ENCODE measurements at places on chromosomes 4 and X.

DNA sequence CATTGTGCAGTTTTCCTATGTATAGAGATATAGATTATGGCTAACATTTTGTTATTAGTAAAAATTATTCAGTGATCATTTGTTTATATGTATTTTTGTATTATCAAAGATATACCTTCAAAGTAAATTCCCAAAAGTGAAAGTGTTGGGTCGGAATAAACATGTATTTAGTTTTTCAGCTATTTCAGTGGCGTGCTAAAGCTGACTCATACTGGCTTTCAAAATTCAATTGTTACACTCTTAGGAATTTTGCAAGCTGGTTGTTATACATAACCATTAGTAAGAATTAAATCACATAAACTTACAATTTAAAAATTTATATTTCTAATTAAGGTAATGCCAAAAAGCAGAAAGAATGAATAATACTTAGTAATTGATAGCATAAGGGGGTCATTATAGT lies 288.4 kb upstream of the NRK start:
- no peak for DNase-seq

DNA sequence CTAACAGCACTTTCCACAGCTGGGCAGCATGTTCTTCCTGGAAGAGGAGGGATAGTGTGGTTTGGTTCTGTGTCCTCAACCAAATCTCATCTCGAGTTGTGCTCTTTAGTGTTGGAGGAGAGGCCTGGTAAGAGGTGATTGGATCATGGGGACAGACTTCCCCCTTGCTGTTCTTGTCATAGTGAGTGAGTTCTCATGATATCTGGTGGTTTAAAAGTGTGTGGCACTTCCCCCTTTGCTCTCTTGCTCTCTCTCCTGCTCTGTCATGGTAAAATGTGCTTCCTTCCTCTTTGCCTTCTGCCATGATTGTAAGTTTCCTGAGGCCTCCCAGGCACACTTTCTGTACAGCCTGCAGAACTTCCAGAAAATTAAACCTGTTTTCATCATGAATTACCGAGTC lies 133.7 kb upstream of the NDP start:
- DNase-seq, result no peak

GRCh38 chr4:146029939-146030710 lies 91.5 kb upstream of the ZNF827 start:
- DNase-seq, result no peak

- no peak for DNase-seq
Measured at GRCh38 chr4:169208090-169208455, 62.7 kb downstream of the SH3RF1 start.

- no peak for DNase-seq
Measured at GRCh38 chr4:170090352-170091052, 746 bp upstream of the AADAT start.

DNA sequence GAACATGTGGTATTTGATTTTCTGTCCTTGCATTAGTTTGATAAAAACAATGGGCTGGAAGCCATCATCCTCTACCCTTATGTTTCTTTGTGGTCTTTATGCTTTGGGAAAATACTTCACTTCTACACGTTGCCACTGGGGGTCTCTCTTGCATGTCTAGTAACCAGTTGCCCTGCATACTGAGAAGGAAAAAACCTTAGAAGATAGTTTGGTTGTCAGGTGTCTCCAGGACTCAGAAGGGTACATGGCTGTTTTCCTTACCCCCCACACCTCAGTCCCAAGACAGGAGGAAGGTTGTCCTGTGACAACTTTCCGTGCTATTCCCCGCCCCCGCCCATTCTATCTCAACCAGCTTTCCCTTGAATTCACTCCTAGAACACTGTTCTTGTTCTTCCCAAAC lies 62.1 kb upstream of the LANCL3 start:
- peak; percentile 3 for DNase-seq

DNA sequence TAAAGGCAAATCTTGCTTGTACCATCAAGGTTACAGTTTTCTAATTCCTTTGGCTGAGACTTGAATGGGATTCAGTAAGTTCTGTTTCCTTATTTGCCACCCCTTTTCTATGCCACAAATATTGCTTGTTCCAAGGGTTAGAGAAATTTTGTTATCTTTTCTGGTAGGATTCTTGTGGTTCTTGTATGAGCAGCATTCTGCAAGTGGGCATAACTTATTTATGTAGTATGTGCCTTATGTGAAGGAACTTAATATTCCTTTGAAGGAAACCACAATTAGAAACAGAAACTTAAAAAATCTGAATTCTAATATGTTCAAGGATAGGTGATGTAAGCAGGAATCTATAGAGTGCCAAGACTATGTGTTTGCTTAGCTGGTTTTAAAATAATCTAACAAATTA lies 53.1 kb upstream of the TSPAN5 start:
- DNase-seq, result no peak

Measured in cerebellar cortex (tissue), 1 donor.